NCI-H1436 (cell line): ENCODE measurements at places on chromosomes 3 and 15.

- DNase-seq: no peak
Observed at GRCh38 chr3:124920718-124921117, 13.8 kb downstream of the MUC13 start.

DNA sequence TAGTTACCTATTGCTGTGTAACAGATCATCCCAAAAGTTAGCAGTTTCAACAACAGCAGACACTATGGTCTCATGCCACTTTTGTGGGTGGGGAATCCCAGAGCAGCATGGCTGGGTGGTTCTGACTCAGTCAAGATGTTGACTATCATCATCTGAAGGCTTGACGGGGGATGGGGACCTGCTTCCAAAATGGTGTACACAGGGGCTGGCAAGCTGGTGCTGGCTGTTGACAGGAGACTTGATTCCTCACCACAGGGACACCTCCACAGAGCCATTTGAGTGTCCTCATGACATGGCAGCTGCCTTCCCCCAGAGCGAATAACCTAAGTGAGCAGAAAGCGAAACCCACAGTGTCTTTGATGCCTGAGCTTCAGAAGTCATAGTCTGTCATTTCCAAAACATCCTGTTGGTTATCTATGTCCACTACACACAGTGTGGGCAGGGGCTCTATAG lies 19.1 kb downstream of the DNAJB8 start:
- no peak for DNase-seq

GRCh38 chr3:112379020-112379690 lies 46.2 kb downstream of the CD200 start:
- DNase-seq: no peak

DNA sequence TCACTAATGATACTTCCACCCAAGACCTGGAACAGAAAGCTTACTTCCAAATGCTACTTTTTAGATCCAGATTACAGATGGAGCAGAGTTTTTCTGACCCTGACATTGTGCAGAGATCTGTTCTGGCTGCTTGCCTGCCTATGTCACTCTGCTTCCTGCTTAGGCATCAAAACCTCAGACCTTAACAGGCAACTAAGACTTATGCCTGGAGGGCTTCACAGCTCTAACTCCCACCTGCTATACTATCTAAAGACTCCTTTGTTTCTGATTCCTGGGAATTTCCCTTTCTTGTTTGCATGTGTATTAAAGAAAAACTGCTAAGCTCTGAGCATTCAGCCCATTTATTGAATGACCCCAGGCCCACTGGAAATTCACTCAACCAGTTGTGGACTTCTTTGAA lies 157.4 kb upstream of the NPHP3 start:
- no peak for DNase-seq

DNA sequence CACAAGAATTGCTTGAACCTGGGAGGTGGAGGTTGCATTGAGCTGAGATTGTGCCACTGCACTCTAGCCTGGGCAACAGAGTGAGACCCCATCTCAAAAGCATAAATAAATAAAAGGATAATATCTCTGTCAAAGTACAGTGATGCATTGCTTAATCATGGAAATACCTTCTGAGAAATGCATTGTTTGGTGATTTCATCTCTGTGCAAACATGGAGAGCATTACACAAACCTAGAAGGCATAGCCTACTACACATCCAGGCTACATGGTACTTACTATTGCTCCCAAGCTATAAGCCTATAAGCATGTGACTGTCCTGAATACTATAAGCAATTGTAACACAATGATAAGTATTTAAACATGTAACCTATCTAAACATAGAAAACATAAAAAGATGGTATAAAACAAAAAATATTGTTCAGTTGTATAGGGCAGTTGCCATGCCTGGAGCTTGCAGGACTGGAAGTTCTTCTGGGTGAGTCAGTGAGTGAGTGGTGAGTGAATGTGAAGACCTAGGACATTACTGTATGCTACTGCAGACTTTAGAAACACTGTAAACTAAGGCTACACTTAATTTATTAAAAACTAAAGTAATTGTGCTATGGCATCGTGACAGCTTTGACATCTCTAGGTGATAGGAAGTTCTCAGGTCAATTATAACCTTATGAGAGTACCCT lies 93.6 kb upstream of the SNRPN start:
- DNase-seq: no peak

GRCh38 chr15:37046876-37047614 lies 53.3 kb downstream of the MEIS2 start:
- no peak for DNase-seq

DNA sequence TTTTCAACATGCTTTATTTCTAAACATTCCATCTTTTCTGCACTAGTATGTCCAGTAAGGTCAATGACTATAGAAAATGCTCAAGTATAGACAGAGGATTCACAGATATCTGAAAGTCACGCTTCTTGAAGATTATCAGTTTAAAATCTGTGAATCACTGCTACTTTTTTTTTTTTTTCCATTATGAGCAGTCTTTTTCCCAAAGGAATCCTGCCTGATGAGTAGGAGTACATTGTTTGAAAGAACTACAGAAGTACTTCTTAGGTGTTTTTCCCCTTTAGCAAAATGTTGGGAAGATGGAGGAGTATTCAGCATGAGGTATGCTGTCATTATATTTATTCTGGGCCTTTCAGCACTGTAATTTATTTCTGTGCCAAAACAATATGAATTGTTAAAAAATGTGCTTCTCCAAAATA lies 266.2 kb downstream of the NLGN1 start:
- no peak for DNase-seq

- no peak for DNase-seq
Observed at GRCh38 chr3:133478624-133479023, 78.8 kb downstream of the BFSP2 start.

GRCh38 chr15:39499042-39499441 lies 81.8 kb upstream of the THBS1 start:
- no peak for DNase-seq

DNA sequence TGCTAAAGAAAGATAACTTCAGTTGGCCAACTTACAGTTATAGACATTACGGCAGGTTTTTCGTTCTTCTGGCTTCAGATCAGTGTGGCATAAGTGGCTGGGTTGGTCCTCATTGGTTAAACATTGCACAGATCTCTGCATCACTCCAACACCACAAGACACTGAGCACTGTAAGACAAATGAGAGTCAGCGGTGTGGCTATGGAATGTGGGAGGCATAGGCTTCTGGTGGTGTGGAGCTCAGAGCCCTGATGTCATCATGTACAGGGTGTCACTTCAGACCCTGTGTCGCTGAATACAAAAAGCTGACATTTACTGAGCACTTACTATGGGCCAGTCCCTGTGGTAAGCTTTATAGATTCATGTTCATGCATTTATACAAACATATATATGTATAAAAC lies 146.0 kb downstream of the ADAMTS9 start:
- no peak for DNase-seq

- no peak for DNase-seq
Observed at GRCh38 chr3:126344380-126345041, 12.7 kb downstream of the KLF15 start.

- DNase-seq: no peak
Observed at GRCh38 chr3:79354179-79354688, 413.6 kb downstream of the ROBO1 start.

DNA sequence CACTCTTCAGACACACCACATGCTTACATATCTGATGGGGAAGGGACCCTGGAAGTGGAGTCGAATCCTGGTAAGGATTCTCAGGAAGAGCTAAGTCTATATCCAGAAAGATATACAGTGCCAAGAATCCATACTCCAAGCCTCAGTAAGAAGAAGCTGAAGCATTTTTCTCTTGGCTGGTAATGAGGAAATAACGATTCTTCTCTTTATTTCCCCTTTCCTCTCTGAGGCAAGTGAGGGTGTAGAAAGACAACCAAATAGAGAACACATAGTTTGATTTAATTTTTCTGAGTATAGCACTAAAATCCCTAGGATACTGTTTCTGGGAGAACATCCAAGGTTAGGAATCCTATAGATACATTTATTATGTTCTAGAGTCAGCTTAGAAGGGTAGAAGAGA lies 857.3 kb downstream of the TUSC7 start:
- no peak for DNase-seq

- no peak for DNase-seq
Observed at GRCh38 chr15:89495638-89496145, 691 bp downstream of the RHCG start.

DNA sequence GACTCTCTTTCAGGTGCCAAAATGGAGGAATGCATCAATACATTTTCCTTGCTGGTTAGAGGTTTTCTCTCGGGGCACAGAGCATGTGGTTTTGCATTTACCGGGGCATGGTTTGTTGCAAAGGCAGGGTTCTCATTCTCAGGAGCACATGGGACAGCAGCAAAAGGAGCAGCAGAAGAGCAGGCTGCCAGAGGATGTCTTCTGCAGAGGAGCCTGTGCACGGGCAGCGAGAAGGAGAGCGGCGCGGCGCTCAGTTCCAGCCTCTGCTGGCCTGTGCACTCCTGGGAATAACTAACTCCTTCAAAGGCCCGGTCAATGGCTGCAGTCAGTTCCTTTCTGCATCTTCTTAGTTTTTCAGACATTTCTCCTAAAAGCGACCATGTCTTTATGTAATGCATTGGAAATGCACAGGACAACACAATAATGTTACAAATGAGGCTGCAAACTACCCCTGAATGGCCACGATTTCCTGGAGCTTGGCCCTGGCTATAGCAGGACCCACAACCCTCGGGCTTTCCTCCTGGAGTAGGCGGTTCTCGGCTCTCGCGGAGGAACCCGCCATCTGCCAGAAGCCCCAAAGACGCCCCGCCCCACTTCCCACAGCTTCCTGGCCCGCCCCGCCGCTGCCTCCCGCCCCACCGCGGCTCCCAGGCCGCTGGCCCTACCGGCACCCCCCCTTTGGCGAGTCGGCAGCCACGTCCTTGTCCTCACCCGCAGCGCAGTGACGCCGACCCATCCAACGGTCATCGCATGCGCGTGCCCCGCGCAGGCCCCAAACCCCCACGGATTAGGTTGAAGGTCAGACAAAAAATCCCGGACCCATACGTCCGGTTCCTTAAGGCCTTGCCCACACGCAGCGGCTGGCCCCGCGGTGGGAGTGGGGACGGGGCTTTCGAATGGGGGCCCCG lies at the start of gene C3orf62:
Gene C3orf62 (minus strand): TSS at position 758 of the 908 bp plus-strand sequence. CDS start 360 bp downstream, at position 398.
- DNase-seq: no peak

- no peak for DNase-seq
Observed at GRCh38 chr3:100798012-100798411, 88.7 kb downstream of the TFG start.

GRCh38 chr3:127804141-127804540 lies 18.2 kb downstream of the MGLL start:
- DNase-seq: no peak

- DNase-seq: no peak
Observed at GRCh38 chr15:20294651-20295237, 246.9 kb downstream of the GOLGA6L6 start.

DNA sequence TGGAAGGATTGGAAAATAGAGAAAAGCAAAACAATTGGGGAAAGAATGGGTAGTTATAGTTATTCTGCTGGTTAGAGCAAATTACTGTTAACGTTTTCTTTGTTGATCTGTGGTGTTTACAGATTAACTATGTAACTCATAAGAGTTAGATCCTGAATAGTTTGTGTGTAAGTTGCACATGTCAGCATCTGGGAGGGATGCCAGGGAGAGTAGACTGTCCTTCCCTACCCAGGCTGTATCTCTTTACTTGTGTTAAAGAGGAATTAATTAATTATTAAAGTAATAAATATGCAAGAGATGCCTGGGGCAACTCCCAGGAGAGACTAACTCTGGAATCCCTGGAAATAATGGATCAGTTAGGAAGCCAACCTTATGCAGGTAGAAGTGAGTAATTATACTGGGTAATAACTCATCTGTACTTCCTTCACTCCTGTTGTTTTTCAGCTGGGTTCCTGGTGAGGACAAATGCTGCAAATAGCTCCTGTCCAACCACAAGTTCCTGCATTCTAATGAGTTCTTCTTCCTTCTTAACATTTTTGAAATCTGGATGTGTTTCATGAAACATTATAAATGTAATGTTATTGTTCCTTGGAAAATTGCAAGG lies 18.9 kb downstream of the GHRL start:
- no peak for DNase-seq

DNA sequence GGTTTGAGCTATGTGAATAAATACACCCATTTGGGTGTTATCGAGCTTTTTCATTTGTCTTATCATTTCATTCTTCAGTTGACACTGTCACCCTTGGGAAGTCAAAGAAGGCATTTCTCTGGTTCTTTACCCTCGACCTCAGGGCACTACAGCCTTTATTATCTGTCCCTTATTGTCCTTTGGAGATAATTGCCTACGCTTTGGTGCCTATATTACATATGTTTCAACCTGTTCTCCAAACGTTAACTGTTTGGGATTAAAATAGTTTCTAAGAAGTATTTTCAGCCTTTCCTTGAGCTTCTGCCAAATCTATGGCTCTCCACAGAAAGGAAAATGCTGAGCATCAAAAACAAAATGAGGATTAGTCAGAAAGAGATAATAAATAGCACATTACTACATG lies 395.4 kb upstream of the ADAMTS9 start:
- DNase-seq: no peak

- no peak for DNase-seq
Observed at GRCh38 chr15:69391046-69391757, 22.9 kb upstream of the KIF23 start.

GRCh38 chr3:9727041-9727595 lies 4.4 kb upstream of the BRPF1 start:
- DNase-seq: no peak

DNA sequence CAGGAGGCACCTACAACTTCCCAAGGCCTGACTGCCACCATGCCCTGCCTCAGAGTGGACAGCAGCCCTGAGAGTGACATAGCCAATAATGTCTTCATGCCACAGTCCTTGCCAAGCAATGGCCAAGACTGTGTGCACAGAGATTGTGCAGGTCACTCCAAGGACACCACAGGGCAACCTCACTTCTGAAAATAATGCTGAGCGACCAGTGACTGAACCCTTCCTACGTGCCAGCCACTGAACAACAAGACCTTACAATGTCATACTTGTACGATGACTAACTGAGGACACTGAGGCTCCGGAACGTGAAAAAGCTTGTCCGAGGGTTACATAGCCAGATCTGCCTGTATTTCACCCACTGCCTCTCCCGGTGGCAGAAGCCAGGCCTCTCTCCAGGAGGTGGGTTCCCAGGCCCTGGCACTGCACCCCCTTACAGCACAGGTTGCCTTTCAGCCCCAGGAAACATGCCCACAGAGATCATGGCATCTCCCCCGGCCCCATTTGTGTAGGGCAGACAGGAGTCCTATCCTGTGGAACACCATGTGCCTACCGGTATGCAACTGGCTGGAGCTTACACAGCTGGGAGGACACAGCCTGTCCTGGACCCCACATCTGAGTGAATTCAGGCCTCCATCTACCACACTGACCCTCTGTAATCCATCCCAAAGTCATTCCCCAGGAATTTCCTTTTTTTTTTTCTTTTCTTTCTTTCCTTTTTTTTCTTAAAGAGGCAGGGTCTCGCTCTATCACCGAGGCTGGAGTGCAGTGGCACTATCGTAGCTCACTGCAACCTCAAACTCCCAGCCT lies 72.3 kb downstream of the SLC12A8 start:
- no peak for DNase-seq

DNA sequence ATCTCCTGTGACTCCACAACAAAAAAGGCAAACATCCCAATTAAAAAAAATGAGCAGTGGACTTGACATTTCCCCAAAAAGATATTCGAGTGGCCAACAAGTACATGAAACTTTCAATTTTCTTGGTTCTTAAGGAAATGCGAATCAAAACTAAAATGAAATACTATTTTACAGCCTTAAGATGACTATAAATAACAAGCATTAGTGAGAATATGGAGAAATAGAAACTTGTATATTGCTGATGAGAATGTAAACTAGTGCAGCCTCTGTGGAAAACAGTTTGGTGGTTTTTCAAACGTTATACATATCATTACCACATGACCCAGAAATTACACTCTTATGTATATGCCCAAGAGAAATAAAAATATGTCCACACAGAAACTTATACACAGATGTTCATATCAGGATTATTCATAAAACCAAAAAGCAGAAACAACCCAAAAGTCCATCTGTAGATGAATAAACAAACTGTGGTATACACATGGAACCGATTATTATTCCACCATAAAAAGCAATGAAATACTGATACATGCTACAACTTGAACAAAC lies 153.2 kb upstream of the GPR149 start:
- no peak for DNase-seq
